ENCODE measurements at places on chromosomes 6 and 20. TPM values are rescaled to one million over a fixed set of nuclear protein-coding genes. Genes with fewer than 3 reads are reported as not detected.

SEL1L2 gene
- total RNA-seq, result not detected

GRCh38 chr20:64037498-64038213 is 1.7 kb downstream of the C20orf204 start:
- peak; percentile 40 for DNase-seq

- no peak for DNase-seq
Observed at GRCh38 chr20:41359541-41360011, 7.0 kb downstream of the EMILIN3 start.

DNA sequence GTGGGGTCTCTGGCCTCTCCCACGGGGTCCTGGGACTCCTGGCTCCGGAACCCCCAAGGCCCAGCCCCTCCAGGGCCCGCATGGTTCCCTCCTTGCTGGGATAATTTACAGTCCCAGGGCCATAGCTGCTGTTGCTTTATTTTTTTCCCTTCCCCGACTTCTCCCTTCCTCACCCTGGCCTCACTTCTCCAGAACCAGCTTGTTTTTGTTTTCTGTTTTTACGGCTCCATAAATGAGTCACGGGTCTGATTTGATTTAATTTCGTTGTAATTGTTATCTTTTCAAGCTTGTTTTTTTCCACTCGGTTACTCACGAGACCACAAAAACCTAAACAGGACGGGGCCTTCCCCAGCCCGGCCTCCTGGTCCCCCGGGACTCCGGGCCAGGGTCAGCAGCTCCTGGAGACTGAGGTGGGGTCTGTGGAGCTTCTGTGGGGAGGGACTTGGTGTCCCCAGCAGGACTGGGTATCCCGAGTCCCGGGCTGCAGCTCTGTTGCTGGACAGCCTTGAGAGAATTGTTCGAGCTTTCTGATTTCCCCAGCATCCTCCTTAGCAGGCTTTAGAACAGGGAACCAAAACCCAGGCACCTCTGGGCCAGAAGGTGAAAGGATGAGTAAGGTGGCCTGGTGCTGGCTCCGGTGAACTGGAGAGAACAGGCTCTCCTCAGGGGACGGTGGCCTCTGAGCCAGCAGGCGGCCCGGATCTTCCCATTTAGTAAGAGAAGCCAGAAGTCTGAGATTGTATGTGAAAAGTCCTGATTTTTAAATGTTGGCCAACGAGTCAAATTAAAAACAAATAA is 94.9 kb downstream of the CEBPB start:
- peak; percentile 94 for DNase-seq

GRCh38 chr20:13771853-13772453 is 12.8 kb downstream of the ESF1 start:
- DNase-seq, result peak; percentile 36

DDX39B gene
- total RNA-seq, result 506 TPM

PREX1 gene
- total RNA-seq, result 1.5 TPM

GRCh38 chr20:34022151-34022838 is 28.6 kb downstream of the RALY start:
- peak; percentile 41 for DNase-seq

PRRT1 gene
- total RNA-seq, result not detected

DNA sequence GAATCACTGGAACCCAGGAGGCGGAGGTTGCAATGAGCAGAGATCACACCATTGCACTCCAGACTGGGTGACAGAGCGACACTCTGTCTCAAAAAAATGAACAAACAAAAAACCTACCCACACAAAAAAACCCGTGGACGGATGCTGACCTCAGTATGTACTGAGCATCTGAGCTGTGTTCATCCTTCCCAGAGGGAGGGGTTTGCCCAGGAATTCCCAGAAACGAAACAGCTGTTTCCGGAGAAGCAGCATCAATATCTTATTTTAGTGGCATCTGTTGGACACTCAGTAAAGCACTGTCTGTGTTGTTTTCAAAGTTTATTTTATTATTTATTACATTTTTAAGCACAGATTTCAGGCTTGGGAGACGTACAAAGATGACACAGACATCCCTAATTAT is 18.7 kb downstream of the NANP start:
- no peak for DNase-seq

DNA sequence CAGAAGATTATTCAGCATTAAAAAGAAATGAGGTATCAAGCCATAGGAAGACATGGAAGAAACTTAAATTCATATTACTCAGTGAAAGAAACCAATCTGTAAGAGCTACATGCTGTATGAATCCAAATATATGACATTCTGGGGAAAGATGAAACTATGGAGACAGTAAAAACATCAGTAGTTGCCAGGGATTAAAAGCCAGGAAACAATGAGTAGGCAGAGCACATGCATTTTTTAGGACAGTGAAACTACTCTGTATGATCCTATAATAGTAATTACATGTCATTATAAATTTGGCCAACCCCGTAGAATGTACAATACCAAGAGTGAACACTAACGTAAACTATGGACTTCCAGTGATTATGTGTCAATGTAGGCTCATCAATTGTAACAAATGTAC is 92.8 kb upstream of the RNF217 start:
- DNase-seq, result peak; percentile 20

BEND3 gene
- total RNA-seq, result 4.3 TPM

DNA sequence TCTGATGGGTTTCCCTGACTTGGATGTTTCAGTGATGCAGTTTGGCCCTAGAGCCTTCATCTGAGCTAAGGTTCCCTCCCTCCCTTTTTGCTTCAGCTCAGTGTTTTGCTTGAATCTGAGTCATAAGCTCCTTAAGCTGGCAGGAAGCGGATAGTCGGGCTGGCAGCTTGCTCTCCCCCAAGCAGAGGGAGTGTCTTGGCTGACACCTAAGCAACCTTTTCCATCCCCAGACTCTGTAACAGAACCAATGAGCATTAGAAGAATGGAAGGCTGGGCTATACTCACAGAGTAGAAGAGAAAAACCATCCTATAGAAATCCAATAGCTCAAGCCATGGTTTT is 98.3 kb downstream of the HAO1 start:
- peak; percentile 89 for DNase-seq

- DNase-seq, result peak; percentile 28
Observed at GRCh38 chr20:40880063-40880728, 148.4 kb upstream of the TOP1 start.

GRCh38 chr6:33211666-33212422 is 3.5 kb downstream of the RING1 start:
- no peak for DNase-seq

FKBP1C gene
- 1.1 TPM for total RNA-seq

GRCh38 chr6:87180105-87180728 is 24.9 kb downstream of the ZNF292 start:
- DNase-seq, result no peak

DNA sequence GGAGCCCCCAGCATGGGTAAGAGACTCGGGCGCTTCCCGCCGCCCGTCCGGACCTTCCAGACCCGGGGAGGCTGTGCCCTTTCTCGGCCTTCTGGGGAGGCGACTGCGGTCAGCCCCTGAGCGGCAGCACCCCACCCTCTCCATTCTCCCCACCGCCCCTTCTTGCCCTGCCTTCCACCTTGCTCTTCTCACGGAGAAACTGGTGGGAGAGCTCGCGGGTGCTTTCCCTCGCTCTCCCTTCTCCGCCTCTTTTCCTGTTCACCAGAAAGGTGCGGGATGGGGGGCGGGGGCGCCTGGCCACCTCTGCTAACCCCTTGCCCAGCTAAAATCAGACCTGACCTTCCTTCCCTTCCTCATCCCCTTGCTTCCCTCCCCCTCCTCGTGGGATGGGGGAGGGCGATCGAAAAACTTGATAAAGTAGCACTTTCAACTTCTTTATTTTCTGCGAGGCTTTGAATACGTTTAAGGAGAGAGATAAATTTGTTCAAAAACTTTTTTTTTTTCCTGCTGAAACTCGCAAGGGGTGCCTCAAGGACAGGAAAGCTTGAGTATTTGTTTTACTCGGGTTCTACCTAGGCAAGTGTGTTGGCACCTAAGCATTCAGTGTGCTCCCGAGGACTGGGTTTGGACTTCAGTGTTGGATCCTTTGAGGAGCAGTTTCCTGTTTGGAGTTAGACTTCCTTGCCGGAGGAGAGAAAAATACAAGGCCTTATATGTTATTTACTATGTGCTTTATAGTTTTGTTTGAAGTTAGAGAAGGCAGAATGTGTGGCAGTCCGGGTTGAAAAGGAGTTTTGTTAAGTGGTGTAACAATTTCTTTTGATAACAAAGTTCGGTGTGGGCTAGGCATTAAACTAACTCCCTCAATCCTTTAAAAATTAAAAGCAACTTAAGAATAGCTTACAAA is 897 bp downstream of the CD2AP start:
- peak; percentile 69 for DNase-seq

- no peak for DNase-seq
Observed at GRCh38 chr6:89980353-89980752, 86.1 kb downstream of the GJA10 start.

C6orf132 gene
- total RNA-seq, result 0.30 TPM

GRCh38 chr6:91569071-91569470 is 982.2 kb upstream of the MAP3K7 start:
- DNase-seq, result peak; percentile 0

- no peak for DNase-seq
Observed at GRCh38 chr6:154969796-154970195, 25.3 kb upstream of the TIAM2 start.

PARD6B gene
- 16.6 TPM for total RNA-seq

DNA sequence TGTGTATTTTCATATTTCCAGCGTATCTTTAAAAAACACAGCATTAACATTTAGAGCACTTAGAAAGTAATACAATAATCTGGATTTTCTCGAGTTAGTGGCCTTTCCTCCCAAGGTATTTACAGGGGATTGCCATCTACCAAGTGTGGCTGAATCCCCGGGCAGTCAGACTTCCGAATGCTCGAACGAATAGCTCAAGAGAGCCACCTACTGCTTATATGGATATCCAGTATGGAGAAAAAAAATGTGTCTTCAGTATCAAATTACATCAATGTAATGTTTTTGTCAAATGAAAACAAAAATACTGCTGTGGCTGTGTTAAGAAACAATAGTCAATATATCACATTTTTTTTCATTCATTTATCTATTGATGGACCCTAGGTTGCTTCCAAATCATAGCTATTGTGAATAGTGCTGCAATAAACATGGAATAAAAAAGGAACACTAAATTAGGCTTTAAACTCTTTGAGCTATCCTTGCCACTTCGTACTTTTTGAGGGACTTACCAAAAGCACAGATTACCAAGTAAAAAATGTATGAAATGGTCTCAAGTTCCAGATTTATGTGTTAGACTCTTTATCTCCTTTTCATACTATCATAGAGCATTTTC is 654.5 kb upstream of the PTCHD4 start:
- peak; percentile 77 for DNase-seq

DNA sequence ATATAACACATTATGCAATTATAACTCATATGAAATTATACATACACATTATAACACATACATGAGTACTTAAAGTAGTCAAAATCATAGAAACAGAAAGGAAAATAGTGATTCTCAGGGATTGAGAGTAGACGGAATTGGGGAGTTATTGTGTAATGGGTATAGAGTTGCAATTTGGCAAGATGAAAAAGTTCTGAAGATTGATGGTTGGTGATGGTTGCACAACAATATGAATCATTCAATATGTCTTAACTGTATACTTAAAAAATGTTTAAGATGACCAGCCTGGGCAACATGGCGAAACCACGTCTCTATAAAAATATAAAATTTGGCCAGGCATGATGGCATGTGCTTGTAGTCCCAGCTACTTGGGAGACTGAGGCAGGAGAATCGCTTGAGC is 372.7 kb downstream of the CDKAL1 start:
- DNase-seq, result peak; percentile 46

DNA sequence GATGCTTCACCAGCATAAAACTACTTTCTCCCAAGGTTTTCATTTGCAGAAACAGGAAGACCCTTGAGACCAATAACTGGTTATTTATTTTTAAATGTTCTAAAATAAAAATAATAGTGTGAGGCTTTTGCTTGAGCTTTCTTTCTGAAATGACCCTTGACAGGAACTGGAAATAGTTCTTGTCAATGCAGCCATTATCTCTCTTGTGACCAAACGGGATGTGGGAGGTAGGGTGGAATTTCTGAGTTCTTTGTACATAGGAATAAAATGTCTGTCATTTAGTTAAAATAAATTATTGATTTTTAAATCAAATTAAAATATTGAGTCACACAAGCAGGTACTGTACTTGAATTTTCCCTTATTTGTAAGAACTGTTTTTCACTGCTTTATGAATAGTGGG is 110.2 kb upstream of the CCN2 start:
- no peak for DNase-seq

GRCh38 chr6:10033223-10033829 is 381.5 kb downstream of the TFAP2A start:
- peak; percentile 82 for DNase-seq

DNA sequence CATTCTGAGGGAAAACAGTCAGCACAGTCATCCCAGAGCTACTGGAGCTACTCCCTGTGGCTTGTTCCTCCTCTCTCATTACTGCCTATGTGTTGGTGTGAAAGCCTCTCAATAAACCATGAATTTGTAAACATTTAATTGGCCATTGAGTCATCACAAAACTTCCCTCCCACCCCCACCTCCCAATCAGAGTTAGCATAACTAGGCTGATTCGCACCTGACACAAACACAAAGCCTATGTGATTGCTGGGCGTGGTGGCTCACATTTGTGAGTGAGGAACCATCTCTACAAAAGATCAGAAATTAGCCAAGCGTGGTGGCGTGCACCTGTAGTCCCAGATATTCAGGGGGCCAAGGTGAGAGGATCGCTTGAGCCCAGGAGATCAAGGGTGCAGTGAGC is 17.1 kb upstream of the SNTA1 start:
- DNase-seq, result no peak

VSTM2L gene
- total RNA-seq, result 1.0 TPM

CALHM4 gene
- total RNA-seq, result not detected

DNA sequence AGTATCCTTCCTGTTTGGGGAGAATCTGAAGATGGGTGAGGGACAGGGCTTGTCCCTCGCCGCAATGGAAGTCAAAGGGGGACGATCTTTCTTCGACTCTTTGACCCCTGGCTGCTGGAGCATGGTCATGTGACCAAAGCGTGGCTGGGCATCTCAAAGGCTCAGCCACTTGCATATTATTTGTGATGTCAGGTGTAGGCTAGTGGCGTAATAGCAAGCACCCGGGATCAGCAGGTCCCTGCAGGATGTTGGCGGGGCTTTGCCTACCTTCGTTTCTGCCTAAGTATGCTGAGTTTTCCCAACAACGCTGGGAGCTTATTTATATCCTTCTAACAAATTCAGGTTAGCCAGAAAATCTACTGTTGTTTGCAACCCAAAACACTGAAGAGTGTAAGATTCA is 50.3 kb upstream of the IL20RA start:
- DNase-seq, result no peak

- DNase-seq, result peak; percentile 40
Observed at GRCh38 chr20:43363506-43363905, 94.2 kb upstream of the SRSF6 start.

ATF6B gene
- 25.3 TPM for total RNA-seq

All from M059J (cell line).